HEK293T (cell line): ENCODE measurements at places on chromosomes 2 and 18.

DNA sequence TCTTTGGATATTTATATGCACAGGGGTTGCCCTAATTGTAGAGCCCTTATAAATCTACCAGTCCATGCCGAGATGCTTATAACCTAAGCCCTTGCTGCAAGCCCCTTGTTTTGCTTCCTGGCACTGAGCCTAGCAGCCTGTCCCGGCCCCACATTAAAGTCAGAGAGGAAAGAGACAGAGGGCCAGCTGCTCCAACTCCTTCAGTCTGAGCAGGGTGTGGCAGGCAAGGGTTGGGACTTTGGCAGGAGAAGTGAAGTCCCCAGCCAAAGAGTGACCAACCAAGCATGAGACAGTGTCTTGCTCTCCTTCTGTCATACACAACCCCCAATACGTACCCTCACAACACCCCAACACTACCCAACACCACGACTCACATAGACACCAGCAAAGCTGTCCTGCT, 54.7 kb upstream of the FZD7 start:
- no peak for DNase-seq

GRCh38 chr2:196565106-196565765, 74.3 kb upstream of the CCDC150 start:
- no peak for DNase-seq

GRCh38 chr2:204842661-204843485, 297.6 kb downstream of the PARD3B start:
- DNase-seq = no peak

DNA sequence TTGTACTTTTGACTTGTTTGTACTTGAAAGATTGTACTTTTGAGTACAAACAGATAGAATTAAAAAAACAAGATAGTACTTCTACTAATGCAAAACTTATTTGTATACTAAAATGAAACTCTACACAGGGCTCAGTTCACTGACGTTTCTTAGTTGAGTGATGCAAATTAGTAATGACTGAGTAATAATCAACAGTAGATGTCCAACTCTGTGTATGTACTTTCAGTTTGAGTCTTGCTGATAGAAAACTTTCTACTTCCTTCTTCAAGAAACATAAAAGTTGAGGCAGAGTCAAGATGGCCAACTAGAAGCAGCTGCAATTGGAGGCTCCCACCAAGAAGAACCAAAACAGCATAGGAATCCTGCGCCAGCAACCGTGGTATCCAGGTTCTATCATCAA, 585.0 kb downstream of the NR4A2 start:
- no peak for DNase-seq

- DNase-seq = no peak
These were observed at the start of gene HAAO for GRCh38 chr2:42792583-42793333. Gene HAAO, minus strand, starts transcription at chr2:42792583. Its CDS starts 47 bp downstream, at chr2:42792536.

- no peak for DNase-seq
These were observed 86.5 kb upstream of the SEC11C start for GRCh38 chr18:59052965-59053820.

DNA sequence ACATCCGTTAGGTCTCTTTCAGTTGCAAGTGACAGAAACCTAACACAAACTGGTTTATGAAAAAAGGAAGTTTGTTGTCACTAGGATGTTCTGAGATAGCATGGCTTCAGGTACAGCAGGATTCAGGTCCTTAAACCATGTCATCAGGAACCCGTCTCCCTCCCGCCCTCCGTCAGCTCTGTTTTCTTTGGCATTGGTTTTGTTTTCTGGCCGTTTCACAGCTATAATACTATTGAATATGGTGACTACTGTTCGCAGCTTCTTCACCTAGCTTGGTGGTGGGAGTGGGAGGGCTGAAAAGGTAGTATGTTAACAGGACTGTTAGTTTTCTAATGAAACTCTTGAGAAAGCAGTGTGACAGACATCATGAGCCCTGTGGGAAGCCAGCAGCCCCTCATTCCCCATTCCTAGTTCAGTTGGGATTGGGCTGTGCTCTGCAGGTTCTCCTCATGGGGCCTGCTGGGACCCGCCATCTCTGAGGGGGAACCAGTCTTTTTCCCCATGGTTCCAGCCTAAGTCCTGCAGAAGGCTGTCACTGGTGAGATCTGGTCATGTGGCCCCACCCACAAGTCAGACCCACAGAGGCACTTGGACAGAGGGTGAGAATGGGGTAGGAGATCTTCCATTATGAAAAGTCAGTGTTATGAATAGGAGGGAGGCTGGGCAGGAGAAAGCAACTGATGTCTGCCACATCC, 12.1 kb downstream of the PTMA start:
- no peak for DNase-seq

- no peak for DNase-seq
These were observed 371.6 kb upstream of the LRP1B start for GRCh38 chr2:142502402-142502801.
